ENCODE measurements at places on chromosomes 3 and 15.
A peak's percentile ranks its signal among the peaks of the same experiment; 100 is the strongest.

GRCh38 chr3:127588806-127589577, 1.5 kb downstream of the TPRA1 start:
- DNase-seq, result peak; percentile 72

- DNase-seq, result peak; percentile 97
Measured at GRCh38 chr15:96330450-96331143, at the start of gene NR2F2. Gene NR2F2 (plus strand): TSS chr15:96330700. CDS start chr15:96332106, 1,406 bp downstream.

GRCh38 chr3:185759512-185759911, 65.3 kb downstream of the IGF2BP2 start:
- no peak for DNase-seq

GRCh38 chr3:50885070-50885850, 210.5 kb downstream of the DOCK3 start:
- DNase-seq, result no peak

GRCh38 chr3:13475871-13476590, 4.1 kb upstream of the HDAC11 start:
- DNase-seq, result no peak

DNA sequence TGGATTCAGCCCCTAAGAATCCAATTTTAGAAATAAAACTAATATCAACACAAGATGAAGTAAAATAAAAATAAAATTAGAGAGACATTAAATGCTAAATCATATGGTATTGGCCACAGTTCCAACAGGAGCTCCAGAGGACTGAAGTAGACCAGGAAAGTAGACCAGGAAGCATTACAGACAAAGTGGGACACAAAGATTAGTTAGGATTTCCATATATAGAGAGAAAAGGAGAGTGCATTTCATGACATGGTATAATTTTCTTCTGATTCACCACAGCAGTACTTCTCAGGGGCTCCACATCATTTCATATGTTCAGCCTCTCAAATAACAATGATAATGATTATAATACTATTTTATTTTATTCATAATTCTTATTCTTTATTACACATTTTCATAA, 18.3 kb downstream of the FGF7 start:
- DNase-seq, result no peak

GRCh38 chr15:78092261-78093041, at the start of gene SH2D7:
Gene SH2D7 (plus strand): TSS chr15:78092561. CDS start chr15:78092585, 24 bp downstream.
- peak; percentile 18 for DNase-seq

DNA sequence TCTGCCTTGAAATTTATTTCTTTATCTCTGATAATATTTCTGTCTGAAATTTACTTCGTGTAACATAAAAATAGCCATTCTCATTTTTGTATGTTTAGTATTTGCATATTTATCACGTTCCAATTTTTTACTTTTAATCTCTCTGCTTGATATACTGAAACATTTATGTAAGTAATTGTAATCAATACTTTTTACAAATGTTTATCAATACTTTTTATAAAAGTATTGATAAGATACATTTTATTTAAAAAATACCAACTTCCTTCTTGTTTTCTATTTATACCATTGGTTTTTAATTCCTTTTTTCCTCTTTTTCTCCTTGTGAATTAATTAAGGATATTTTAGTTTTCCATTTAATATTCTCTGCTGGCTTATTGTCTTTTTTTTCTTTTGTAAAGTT, 60.3 kb upstream of the TBL1XR1 start:
- no peak for DNase-seq

GRCh38 chr3:175430983-175431773, 572.0 kb downstream of the NAALADL2 start:
- peak; percentile 90 for DNase-seq

DNA sequence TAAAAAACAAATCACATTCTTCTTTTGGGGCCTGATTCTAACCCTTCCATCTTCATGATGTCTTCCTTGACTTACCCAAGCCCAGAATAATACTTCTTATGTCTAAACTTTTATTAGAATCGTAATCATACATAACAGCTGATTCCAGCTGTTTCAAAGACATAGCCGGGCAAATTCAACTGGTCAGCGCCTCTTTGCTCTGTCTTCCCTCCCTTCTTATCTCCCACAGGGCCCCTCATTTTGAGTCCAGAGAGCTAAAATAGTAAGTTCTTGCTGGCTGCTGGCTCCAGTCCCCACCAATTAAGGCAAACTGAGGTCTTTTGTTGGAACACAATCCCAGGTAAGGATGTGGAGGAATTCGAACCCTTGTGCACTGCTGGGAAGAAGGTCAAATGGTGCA, 108.6 kb downstream of the ADCY5 start:
- no peak for DNase-seq

DNA sequence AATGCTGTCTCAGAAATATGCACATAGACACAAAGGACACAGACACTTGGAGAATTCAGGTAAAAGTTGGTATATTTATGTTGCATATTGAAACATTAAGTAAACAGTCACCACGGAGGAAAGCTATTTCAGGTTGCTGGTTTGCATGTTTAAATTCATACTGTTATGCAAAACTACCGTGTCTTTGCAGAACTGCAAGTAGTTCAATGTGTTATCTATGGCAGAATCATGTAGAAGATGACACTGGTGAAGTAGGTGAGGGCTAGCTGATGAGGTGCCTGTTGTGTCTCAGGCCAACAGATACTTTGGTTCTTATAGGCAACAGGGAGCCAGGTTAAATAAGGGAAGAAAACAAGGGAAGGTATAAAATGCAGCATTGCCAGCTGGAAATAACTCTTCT, 511.3 kb downstream of the DIPK2A start:
- DNase-seq, result no peak

- DNase-seq, result peak; percentile 50
Measured at GRCh38 chr3:170997961-170998913, 28.3 kb downstream of the SLC2A2 start.

DNA sequence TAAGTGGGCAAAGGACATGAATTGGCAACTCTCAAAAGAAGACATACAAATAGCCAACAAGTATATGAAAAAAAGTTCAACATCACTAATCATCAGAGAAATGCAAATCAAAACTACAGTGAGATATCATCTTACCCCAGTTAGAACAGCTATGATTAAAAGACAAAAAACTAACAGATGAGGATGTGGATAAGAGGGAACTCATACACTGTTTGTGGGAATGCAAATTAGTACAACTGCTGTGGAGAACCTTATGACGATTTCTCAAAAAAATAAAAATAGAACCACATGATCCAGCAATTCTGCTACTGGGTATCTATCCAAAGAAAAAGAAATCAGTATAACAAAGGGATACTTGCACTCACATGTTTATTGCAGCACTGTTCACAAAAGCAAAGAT, 28.6 kb downstream of the NEK10 start:
- DNase-seq, result no peak

DNA sequence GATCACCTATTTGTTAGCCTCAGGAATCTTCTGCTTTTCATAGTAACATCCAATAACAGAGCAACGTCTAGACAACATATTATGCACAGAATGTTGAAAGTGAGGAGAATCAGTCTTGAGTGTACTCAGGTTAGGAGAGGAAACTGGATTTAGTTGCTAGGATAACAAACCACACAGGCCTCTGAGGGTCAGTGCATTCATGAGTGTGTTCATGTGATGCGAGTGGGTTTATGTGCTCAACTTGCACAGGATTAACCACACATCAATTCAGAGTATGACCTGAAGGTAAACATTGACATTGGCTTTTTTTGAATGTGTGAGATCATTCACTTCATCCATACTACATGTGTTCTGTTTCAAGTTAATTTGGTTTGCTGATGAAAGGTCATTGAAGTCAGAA, 287.6 kb downstream of the DIPK2A start:
- peak; percentile 27 for DNase-seq

GRCh38 chr3:123448536-123449101, at the start of gene ADCY5:
Gene ADCY5 (minus strand): TSS chr3:123449090. CDS start chr3:123448545, 545 bp downstream.
- no peak for DNase-seq

DNA sequence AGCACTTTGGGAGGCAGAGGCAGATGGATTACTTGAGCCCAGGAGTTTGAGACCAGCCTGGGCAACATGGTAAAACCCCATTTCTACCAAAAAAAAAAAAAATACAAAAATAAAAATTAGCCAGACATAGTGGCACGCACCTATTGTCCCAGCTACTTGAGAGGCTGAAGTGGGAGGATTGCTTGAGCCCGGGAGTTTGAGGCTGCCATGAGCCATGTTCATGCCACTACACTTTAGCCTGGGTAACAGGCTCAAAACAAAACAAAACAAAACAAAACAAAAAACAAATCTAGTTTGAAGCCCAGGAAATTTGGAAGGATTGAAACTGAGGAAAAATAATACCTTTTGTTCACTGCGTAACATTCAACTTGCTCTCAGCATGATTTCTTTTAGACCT, 16.6 kb downstream of the TMOD3 start:
- DNase-seq, result no peak

- DNase-seq, result no peak
Measured at GRCh38 chr3:118108769-118109168, 925.9 kb downstream of the IGSF11 start.

DNA sequence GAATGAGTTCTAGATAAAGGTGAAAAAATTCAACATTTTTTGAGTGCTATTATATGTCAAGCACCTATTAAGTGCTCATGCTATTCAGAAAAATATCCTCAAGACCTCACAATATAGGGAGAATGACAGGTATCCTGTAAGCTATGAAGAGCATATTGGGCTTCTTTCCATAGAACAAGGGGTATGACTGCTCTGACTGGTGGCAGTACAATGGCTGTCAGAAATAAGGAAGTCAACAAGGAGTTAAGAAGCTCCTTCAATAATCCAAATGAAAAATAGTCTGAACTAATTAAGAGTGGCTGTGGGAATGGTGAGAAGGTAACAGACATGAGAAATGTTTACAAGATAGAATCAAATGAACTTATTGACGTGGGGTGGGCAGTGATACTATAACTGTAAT, 24.7 kb downstream of the NPTN start:
- DNase-seq, result no peak
